ENCODE measurements at places on chromosomes 6 and 20.

DNA sequence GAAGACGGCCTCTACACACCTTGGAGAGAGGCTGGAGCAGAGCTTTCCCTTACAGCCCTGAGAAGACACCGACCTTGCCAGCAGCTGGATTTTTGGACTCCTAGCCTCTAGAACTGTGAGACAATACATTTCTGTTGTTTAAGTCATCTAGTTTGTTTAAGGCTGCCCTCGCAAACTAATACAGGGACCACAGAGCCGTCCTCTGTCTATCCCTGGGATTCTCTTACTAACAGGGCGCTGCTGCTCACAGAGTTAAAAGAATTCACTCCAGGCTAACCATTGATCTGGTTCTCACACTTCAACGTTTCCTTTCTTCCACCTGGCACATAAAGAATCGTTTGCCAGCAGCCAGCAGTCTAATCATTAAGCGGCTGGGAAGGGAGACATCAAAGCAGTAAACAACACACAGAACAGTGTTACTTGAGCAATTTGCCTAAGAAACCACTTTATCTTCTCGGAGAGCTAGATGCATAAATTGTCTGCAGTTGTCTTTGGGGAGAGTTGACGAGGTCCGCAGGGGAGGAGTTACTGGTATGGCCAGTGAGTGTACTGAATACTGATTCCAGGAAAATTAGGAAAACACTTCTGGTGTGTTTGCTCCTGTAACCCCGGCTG lies 103.5 kb upstream of the AKAP12 start:
- no peak for DNase-seq

- DNase-seq, result no peak
These were observed 4.4 kb downstream of the CAPN11 start for GRCh38 chr6:44162876-44163625.

DNA sequence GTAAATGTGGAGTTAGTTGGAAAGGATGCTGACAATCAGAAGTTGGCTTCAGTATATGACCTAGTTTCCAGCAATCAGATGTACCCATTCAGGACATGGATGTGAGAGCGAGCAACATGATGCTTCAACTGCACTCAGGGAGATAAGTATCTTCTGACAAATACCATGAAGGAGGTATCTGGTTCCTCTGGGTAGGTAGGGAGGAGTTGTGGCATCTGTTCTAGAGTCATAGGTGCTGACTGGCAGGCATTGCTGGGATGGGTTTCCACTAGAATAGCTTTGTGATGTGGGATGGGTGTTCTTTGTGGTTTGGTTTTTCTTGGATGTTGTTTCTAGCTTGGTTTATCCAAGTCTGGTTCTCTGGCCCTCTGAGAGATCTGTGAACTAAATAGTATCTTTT lies 3.9 kb upstream of the REV3L start:
- DNase-seq, result no peak

DNA sequence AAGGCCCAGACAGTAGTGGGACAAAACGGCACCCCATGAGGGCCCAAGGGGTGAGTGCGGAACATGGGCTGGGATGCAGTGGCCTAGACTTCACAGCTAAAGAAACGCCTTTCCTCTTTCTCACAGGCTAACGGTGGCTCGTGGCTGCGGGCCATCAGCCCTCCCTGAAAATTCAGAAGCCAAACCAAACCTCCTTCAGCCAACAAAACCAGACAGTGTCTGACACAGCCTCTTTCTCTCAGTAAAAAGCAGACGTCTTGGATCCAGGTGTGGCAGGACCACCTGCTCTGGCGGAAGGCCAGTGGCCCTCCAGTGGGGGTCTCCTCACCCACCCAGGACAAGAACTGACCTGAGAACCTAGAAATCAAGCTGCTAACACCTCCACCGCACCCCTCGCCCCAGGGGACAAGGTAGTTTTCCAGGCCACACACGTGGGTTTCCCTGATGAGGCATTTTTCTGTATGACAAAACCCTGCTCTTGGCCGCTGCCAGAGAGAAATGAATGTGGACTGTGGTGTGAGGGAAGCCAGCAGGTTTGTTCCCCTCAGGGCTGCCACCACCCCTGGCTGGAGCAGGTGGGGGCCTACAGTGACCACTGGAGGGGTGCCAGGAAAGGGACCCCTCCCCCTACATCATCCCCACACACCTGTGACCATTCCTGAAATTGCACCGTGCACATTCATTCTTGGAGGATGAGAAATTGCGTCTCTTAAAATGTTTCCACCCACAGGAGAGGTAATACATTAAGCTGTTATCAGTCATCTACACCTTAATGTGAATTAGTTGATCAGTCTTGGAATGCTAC lies 76.8 kb upstream of the PIM1 start:
- no peak for DNase-seq

- DNase-seq, result no peak
These were observed 14.4 kb downstream of the GMPR start for GRCh38 chr6:16252686-16253299.
